ENCODE measurements at places on chromosomes 4 and X. TPM values are rescaled to one million over a fixed set of nuclear protein-coding genes. Genes with fewer than 3 reads are reported as not detected.

GRCh38 chr4:114729068-114729738 is 130.6 kb downstream of the UGT8 start:
- H3K4me3 ChIP-seq: no peak overlapping the region
- H3K4me1 ChIP-seq: no peaks in the 10 kb centered on the region
- H3K36me3 ChIP-seq: no peaks in the 10 kb centered on the region
- no peak overlapping the region for H3K27ac ChIP-seq
- no peaks in the 10 kb centered on the region for H3K27me3 ChIP-seq
- no peak for DNase-seq

- H3K4me1 ChIP-seq: no peaks in the 10 kb centered on the region
- H3K36me3 ChIP-seq: no peaks in the 10 kb centered on the region
- no peak overlapping the region for H3K4me3 ChIP-seq
- no peak for DNase-seq
- H3K27me3 ChIP-seq: peaks cover 4% of the 10 kb centered on the region
- no peak overlapping the region for H3K27ac ChIP-seq
These were observed 24.1 kb upstream of the WFS1 start for GRCh38 chr4:6245246-6246169.

- peak; percentile 82 for DNase-seq
- H3K4me3 ChIP-seq: peak within 1 kb of the TSS; percentile 86
- H3K4me1 ChIP-seq: peaks cover 18% of the 10 kb centered on the region
- peak within 1 kb of the TSS; percentile 95 for H3K27ac ChIP-seq
- peaks cover 7% of the 10 kb centered on the region for H3K36me3 ChIP-seq
These were observed at the start of gene PPA2 for GRCh38 chr4:105473324-105474098. TSS of gene PPA2 (minus strand) at chr4:105474062. CDS start at chr4:105474050, 12 bp downstream.

DNA sequence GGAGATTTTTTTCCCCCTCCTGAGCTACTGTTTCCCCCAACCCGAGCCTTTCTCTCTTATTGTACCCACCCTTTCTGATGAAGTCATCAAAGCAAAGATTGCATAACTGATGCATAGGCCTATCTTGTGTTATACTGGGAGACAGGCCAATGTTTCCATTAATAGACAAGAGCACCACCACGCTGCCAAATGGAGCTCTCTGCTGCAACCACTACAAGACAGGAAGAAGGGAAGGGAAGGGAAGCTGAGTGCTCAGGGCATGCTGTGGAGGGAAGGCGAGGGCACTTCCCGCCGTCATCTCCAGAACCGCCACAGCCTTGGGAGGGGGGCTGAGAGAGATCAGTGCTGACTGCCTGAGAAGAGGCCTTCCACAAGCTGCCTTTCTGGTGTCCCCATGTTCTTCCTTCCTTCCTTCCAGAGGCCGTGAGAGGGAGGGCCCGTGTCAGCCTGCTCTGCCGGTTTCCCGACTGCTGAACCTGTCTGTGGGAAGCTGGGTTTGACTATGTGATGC is 75.0 kb downstream of the MGST2 start:
- no peak for DNase-seq
- no peak overlapping the region for H3K27ac ChIP-seq
- no peak overlapping the region for H3K4me3 ChIP-seq
- H3K4me1 ChIP-seq: peaks cover 3% of the 10 kb centered on the region
- no peaks in the 10 kb centered on the region for H3K27me3 ChIP-seq

DNA sequence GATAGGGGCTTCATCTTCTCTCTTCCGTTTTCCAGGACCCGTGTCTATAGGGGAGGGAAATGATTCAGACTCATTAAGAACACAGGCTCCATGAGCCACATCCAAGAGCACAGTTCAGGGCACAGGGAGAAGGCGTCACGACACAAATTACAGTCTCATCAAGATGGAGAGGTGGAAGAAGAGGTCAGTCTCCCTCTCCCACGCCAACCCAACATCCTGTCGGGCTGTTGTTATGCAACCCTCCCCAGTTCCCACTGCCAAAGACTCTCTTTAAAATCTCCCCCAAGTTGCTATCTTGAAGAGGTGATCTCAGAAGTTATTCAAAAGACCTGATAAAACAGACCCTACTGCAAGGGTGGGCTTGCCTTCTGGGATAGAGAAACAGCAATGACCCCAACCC is 12.6 kb downstream of the ZMYM3 start:
- no peak overlapping the region for H3K27ac ChIP-seq
- no peak overlapping the region for H3K4me3 ChIP-seq
- peaks cover 59% of the 10 kb centered on the region for H3K36me3 ChIP-seq
- no peak for DNase-seq
- H3K4me1 ChIP-seq: no peaks in the 10 kb centered on the region
- H3K27me3 ChIP-seq: no peaks in the 10 kb centered on the region

- H3K27ac ChIP-seq: no peak overlapping the region
- DNase-seq: no peak
- no peaks in the 10 kb centered on the region for H3K4me1 ChIP-seq
- no peaks in the 10 kb centered on the region for H3K27me3 ChIP-seq
- no peaks in the 10 kb centered on the region for H3K36me3 ChIP-seq
These were observed 62.4 kb upstream of the RAI2 start for GRCh38 chrX:17923546-17923945.

The NUP62CL gene
- total RNA-seq: 2.1 TPM

The DYNLT3 gene
- 11.0 TPM for total RNA-seq

The CHST7 gene
- total RNA-seq: 2.3 TPM

The F9 gene
- not detected for total RNA-seq

The TMPRSS11D gene
- total RNA-seq: not detected
